Right ventricle myocardium superior (tissue), 1 donor: ENCODE measurements at places on chromosomes 13 and 19.
A peak's percentile ranks its signal among the peaks of the same experiment; 100 is the strongest.

GRCh38 chr19:13932911-13933393 lies 5.3 kb downstream of the PODNL1 start:
- DNase-seq, result no peak

GRCh38 chr19:22532388-22533300 lies 101.5 kb upstream of the ZNF492 start:
- DNase-seq, result peak; percentile 74

DNA sequence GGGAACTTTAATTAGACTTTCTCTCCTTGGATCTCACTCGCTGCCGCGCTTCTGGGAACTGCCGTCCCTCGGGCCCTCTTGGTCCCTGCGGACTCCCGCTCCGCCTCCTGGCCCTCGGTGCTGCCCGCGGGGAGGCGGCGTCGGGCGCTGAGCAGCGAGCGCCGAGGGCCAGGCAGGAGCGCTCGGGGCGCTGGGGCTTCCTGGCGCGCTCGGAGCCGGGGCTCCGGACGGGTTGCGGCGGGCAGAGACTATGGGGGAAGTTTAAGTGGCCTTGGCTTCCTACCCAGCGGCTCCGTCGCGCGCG lies 704 bp downstream of the CHST8 start:
- DNase-seq, result no peak

DNA sequence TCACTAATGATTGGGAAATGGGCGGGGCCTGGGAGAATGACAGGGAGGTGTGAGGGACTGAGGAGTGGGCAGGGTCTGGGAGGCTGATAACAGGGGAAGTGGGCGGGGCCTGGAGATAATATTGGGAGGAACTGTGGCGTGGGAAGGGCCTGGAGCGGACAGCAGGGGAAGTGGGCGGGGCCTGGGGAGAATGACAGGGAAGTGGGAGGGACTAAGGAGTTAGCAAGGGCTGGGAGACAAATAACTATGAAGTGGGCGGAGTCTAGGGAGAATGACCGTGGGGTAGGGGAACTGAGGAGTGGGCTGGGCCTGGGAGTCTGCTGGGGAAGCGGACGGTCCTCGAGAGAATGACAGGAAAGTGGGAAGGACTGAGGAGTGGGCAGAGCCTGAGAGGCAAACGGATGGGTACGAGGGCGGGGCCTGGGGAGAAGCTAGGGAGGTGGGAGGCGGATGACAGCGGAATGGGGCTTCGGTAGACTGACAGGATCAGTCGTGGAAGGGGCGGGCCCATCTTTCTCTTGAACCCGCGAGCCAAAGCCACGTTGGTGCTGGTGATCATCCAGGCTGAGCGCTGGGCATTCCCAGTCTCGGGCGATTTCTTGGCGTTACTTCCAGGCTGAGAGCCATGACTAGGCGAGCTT lies 14.0 kb upstream of the TUBB4A start:
- DNase-seq, result peak; percentile 96

GRCh38 chr13:71866335-71867130 lies 471 bp downstream of the DACH1 start:
- peak; percentile 51 for DNase-seq

DNA sequence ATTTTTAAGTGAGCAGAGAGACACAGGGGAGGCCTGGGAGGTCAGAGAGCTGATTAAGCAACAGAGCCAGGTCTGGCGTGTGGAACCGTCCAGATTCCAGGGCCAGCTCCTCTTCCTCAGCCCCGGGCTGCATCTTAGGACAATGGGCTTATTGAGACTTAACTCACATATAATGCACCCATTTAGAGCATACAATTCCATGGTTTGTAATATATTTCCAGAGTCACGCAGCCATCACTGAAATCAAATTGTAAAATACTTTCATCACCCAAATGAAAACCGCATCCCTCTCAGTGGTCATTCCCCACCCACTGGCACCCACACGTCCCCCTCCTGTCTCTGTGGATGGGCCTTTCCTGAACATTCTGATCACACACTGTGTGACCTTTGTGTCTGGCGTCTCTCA lies 2.1 kb upstream of the HMG20B start:
- DNase-seq, result no peak

- DNase-seq, result no peak
Observed at GRCh38 chr13:69720278-69720983, 387.2 kb upstream of the ATXN8OS start.

DNA sequence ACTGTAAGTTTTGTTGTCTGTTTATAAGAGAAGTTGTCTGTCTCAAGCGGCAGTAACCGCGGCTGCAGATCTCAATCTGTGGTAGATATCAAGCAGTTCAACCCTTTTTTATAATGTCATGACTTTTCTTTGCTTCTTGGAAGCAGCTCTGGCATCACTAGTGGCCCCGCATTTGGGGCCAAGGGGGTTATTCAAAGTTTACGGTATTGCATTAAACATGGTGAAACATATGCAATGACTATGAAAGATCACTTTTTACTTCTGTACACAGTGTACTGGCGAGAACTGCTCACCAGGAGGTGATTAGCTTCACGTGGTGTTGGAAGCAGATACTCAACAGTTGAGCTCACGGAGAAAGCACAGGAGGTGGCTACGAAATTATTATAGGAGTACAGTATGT lies 4.6 kb upstream of the FFAR3 start:
- no peak for DNase-seq

- DNase-seq, result no peak
Observed at GRCh38 chr13:72556945-72557344, 170.5 kb downstream of the MZT1 start.

DNA sequence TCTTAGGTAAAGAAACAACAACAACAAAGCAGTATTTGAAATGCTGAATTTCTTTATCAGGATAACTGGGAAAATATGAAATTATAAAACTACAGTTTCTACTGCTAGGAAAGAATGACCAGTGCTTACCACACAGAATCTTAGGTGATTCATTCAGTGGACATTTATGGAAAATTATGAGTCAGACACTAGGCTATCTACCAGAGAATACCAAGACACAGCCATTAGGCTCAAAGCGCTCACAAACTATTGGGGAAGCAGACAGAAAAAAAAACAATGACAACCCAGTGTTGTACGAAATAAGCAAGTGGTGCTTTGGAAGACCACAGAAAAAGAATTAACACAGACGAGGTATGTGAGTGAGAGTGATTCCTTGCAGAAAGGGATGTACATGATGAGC lies 1019.5 kb downstream of the PCDH9 start:
- DNase-seq, result no peak

GRCh38 chr19:55494172-55494761 lies 6.0 kb downstream of the SSC5D start:
- peak; percentile 73 for DNase-seq

DNA sequence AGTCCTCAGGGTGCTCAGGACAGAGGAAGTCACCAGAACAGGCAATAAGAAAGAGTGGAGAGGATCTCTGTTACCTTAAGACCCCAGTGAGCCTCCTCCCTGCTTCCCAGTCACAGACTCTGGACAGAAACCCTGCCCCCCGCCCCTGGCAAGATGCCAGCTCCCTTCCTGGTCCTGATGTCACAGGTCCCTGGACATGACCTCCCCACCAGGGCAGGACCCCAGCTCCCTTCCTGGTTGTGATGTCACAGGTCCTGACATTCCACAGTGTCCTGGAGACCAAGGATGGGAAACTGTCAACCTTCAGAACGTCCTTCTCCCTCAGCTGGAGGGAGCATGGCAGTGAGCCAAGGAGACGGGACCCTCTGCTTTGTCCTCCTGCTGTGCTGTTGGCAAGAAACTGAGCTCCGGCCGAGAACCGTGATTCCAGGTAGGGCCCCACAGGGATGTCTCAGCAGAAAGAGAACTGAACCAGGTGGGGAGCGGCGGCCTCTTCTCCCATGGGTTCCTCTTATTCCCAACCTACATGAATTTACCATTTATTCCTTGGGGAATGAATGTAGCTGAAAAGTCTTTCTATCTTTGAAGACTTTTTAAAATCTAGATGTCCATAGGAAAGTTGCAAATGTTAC lies at the start of gene SPACA7:
SPACA7 (plus strand) TSS at position 306 of the 632 bp plus-strand sequence; CDS start at position 337, 31 bp downstream.
- DNase-seq, result no peak
